NCI-H345 (cell line): ENCODE measurements at places on chromosomes 2 and 18.

GRCh38 chr2:113070606-113070975 is 2.8 kb downstream of the IL1F10 start:
- no peak for DNase-seq

- no peak for DNase-seq
These were observed 10.4 kb upstream of the FSHR start for GRCh38 chr2:49164729-49165128.

GRCh38 chr2:107525406-107525805 is 301.3 kb upstream of the RGPD4 start:
- no peak for DNase-seq

DNA sequence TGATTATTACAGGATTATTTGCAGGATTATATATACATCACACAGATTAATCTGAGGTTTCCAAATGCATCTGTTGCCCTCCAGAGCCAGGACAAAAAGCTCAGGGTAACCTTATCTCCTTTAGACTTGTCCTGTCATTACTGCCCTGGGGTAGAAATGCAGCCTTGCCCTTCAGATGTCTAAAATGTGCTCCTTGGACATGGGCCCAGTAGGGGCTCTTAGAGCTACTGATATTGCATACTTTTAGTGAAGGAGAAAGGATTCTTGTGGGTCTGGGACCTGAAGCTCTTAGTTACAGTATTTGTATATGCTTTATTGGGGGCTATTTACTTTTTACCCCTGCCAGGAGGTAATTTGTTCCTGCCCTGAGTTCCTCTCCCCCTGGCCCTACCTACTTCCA is 56.1 kb downstream of the PRKRA start:
- no peak for DNase-seq

GRCh38 chr2:100959225-100959880 is 42.7 kb upstream of the RPL31 start:
- DNase-seq = no peak

GRCh38 chr2:71276311-71277146 is 49.6 kb upstream of the PAIP2B start:
- DNase-seq = peak; percentile 95

- DNase-seq = no peak
These were observed 9.6 kb upstream of the THNSL2 start for GRCh38 chr2:88160517-88160916.

GRCh38 chr18:51724790-51725721 is 527.6 kb upstream of the MEX3C start:
- no peak for DNase-seq

DNA sequence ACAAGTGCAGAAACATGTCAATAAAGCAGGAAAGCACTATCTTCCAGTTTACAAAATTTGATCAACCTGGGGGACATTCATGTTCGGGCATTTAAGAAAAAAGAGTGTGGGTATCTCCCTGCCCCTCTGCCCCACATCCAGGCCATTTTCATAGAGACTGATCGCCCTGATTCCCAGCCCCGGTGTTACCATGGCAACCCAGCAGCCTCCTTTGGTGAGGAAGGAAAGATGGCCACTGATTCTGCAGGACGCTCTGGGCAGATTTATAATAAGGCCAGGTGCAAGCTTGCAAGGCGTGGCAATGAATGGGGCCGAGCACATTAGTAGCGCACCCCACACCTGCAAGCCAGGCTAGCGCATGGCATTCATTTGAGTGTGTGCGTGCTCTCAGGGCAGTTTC is 36.7 kb upstream of the ARL4C start:
- DNase-seq = peak; percentile 92

GRCh38 chr2:86598966-86599365 is 24.7 kb downstream of the RNF103 start:
- no peak for DNase-seq

GRCh38 chr2:135512099-135512498 is 18.9 kb downstream of the ZRANB3 start:
- DNase-seq = no peak

DNA sequence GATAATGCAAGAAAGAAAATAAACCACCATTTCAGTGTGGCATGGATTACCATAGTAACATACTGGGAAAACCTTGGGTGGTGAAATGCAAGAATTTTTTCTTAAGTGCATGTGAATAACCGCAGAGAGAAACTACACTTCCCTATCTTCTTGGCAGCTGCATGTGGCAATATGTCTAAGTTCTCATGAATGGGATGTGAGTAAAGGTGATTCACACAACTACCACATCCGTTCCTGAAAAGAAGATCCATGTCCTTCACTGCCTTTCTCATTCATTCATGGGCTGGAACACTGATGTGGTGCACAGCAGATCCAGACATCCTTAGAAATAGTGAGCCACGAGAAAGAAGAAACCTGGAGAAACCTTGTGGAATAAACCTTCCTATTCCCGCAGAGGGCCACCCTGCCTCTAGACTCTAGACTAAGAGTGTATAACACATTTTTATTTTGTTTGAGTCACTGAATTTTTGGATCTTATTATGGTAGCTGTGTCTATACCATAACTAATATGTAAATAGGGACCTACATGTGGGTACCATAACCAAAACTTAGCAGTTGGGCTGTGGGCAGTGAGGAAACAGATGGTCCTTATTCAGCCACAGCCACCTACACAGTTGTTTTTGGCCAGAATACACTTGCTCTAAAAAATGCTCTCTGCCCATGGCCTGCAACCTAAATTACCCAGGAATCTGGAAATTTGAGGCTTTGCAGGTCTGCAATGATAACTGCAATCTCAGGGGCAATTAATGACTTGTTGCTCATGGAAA is 573.3 kb downstream of the LRP1B start:
- no peak for DNase-seq

DNA sequence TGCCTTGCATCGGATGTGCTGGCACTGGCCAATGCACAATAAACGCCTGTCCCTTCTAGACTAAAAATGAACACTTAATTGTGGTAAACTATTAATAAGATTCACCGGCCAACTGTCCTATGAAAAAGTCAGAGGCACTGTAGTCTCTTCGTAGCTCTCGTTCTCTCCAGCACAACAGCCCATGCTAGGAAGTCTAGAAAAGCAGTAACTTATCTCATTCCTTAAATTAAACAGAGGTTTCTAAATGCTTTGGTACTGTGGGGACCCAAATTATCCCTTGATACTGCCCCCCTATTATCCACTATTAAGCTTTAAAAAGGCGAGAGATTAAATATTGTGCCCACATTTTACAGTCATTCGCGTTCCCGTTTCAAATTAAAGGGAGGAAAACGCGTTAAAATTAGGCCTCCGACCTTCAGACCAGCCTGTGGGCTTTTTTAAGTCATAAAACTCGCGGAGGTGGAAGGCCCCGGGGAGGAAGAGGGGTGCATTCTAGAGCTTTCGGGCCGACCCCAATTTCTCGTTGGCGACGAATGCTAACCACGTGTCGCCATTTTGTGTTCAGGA is 1.5 kb upstream of the PCBP1 start:
- no peak for DNase-seq

DNA sequence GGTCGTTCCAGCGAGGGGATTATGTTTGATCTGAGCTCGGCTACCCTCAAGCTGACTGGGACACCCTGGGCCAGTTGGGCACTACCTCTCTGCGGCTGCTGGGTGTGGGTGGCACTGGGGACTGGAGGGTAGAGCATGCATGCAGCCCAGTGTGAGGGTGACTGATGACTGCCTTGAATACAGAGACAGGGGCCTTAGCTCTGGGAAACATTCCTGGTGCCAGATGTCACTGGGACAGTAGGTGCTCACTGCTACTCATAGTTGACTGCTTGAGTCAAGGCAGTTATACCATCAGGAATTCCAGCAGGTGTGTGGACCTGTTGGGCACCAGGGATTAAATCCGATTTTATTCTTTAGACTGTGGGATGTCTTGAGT is 33.6 kb upstream of the ATP6V1B1 start:
- DNase-seq = no peak

DNA sequence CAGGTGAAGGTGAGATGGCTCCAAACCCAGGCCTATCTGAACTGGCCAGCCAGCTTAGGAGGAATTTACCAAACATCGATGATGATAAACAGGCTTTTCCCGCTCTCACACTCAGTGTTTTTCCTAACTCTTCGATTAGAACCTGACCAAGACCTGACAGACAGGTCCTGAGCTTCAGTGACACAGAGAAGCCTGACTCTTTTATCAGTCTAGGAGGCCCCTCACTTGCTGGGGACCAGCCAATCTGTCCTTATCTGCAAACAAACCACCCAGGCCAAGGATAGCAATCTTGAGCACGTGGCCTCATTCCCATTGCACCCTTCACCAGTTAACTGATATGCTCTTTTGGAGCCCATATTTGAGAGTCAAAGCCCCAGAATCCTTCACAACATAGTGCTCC is 1.9 kb upstream of the ITSN2 start:
- DNase-seq = no peak

DNA sequence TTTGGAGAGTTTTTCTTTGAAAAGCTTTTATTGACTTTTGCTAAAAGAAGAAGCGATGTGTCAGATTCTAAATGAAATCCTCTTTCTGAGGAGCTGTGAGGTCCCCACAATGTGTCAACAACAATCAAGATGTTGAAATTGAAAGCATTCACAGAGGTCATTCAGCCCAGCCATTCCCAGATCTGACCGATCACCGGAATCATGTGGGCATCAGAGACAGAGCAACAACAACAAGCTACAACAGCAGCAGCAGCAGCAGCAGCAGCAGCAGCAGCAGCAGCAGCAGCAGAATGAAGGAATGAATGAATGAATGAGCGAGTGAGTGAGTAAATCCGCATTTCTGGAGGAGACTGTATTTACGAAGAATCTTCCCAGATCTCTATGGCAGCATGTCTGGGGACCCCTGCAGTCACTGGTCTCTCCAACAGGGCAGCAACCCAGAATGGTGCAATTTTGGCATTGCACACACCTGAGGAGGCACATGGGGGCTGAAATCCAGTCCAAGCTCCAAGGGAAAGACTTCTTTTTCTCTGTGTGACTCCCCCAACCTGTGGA is 299.0 kb downstream of the MYCN start:
- no peak for DNase-seq

DNA sequence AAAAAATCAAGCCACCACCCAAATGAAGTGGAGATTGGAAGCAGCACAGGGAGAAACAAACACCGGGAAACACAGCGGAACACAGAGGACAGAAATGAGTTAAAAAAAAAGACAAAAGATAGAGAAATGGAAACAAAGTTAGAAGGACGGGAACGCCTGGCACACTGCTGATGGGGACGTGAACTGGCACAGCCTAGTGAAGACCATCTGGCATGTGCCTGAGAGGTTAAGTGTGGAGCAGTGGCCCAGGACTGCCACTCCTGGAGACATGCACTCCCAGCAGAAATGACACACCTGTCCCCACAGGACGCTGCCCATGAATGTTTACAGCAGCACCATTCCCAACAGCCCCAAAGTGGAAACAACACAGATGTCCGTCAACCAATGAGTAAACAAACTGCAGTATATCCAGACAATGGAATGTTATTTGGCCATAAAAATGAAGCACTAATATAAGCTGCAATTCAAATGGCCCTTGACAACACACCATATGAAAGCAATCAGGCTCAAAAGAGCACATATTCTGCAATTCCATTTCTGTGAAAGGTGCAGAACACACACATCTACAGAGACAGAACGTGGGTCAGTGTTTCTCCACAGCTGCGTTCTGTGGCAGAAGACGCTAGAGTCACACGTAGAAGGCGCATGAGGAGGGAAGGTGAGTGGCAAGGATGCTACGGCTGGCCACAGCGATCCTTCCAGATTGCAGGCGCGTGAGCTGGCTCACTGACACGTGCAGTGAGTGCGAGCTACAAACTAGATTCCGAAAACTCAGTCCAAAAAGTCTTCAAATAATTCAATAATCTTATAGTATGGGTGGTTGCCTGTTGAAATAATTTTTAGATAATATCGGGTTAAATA is 24.6 kb downstream of the THAP4 start:
- DNase-seq = no peak

DNA sequence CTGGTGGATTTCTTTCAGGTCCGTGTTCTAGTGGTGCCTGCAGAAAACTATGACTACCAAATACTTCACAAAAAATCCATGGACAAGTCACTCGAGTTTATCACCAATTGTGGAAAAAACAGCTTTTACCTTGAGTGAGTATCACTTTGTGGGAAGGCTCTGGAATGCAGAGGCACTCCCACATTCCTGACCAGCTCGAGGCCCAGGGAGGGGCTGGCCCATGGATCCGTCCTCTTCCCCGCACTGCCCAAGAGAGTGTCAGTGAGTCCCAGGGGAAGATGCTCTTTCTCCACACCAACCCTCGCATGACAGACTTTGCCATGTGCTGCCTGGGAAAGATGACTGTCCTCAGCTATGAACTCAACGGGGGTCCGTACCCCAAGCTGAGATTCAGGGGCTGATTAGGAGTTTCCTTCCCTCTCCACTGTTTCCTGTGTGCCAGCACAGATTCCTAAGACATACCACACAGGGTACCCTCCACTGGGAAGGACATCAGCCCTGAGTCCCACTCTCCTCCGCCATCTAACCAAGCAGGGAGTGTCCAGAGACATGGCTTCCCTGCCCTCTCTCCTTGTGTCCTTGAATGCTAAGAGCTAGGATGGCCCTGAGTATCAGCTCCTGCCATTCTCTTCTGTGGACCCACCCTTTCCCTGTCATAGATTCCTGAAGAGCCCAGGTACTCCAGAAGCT is 155.9 kb downstream of the LAMA3 start:
- DNase-seq = no peak

GRCh38 chr2:223815186-223815883 is 22.0 kb downstream of the AP1S3 start:
- DNase-seq = peak; percentile 17

GRCh38 chr18:75211002-75211621 is 515 bp downstream of the TSHZ1 start:
- peak; percentile 38 for DNase-seq

DNA sequence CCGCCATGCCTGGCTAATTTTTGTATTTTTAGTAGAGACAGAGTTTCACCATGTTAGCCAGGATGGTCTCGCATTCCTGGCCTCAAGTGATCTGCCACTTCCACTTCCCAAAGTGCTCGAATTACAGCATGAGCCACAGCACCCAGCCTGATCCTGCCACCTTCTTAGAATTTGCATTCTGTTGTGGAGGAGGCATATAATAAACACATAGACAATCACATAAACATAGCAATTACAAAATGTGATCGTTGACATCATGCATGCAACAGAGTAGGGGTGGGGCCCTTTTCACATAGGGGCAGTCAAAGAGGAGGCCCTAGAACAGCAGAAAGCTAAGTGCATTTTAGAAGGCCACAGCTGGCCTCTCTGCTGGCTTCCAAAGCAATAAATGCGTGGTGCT is 39.9 kb upstream of the TSPYL6 start:
- DNase-seq = no peak

DNA sequence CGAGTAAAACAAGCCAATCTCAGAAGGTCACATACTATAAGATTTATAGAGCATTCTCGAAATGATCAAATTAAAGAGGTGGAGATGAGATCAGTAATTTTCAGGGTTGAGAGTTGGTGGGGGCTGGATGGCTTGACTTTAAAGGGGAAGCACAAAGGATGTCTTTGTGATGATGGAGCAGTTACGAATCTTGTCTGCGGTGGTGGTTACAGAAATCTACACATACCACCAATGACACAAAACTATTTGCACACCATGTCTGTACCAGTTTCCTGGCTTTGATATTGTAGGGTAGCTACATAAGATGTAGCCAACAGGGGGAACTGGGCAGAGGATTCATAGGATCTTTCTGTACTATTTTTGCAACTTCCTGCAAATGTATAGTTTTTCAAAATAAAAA is 190.6 kb upstream of the SMIM21 start:
- no peak for DNase-seq

- no peak for DNase-seq
These were observed 97.2 kb upstream of the GPR45 start for GRCh38 chr2:105144152-105144940.
